ENCODE measurements at places on chromosomes 2 and 18. TPM values are rescaled to one million over a fixed set of nuclear protein-coding genes. Genes with fewer than 3 reads are reported as not detected.

Gene ZNF804A
- 0.33 TPM for total RNA-seq

Gene MAL
- total RNA-seq = not detected

Gene POTEI
- 0.48 TPM for total RNA-seq

Gene SERPINB4
- not detected for total RNA-seq

Gene PIKFYVE
- total RNA-seq = 39.1 TPM

Gene SERPINB12
- not detected for total RNA-seq

Measured in vein endothelial cell (primary cell).